ENCODE measurements at places on chromosomes 11 and 22.

- peak; percentile 32 for DNase-seq
Measured at GRCh38 chr11:28058333-28058732, 49.6 kb downstream of the KIF18A start.

GRCh38 chr11:8567602-8568198 is 26.3 kb downstream of the STK33 start:
- DNase-seq: peak; percentile 65

GRCh38 chr11:45333001-45333971 is 47.1 kb upstream of the SYT13 start:
- DNase-seq: peak; percentile 88

DNA sequence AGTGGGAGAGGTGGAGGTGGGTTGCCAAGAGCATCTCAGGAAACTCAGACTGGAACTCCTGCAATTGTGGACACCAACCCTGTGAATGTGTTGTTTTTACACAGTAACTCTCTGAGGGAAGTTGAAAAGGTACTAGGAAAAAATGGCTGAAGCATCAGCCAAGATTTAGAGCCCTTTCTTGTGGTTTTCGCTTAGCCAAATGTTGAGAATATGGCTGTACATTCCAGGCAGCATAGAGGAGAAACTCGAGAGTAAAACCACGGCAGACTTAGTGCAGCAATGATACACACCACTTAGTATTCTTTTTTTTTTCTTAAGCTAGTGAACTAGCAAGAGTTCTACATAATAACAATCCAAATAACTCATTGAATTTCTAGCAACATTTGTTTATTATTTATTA is 309.7 kb upstream of the MTNR1B start:
- DNase-seq: no peak

DNA sequence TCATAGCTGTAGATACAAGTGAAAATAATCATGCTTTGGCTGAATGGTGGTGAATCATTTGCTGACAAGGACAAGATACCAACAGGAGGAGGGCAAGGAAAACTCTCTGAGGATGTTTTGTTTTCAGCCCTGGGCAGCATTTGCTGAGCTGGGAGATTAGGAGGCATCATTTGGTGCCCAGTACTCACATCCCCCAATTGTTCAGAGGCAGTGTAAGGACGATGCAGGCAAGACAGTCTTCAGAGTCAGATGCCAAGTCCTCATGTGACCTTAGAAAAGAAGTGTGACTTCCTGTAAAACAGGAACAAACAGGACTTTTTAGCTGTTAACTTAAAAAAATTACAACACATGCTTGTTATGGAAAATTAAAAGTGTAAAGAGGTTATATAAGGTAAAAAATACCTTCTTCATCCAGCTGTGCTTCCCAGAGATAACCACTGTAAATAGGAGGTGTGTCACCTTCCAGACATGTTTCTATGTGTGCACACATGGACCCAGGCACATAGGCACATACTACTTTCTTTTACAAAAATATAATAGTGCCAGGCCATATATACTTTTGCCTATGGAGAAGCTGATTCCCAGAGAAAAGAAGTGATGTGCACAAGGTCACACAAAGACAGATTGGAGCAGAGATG is 18.0 kb downstream of the CNTF start:
- DNase-seq: no peak
